ENCODE measurements at places on chromosomes 7 and 10.

DNA sequence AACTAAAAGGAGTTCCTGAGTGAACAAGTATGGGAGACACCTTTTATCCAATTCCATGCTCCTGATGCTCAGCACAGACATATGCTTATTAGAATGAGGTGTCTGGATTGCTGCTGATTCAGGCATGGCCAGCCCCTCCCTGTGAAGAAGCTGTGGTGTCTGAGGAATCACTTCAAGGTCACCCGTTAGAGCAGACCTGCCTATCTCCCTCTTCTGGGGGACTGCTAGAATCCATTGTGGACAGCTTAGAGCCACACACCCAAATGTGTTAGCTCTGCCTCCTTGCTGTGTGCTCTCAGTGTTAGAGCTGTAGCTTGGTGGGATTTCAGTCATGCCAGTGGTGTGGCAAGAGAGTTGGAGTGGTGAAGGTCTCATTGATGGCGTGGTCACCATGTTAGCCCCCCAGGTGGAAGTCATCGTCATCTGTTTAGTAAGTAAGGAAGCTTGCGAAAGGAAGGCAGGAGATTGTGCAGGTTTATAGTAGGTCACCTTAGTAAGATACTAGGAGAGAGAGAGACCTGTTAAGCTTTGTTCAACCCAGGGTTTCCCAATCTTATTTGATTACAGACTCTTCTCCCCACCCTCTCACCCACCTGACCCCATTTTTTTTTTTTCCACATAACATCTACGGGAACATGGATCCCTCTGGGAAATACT lies 12.8 kb downstream of the PRXL2A start:
- DNase-seq: no peak

GRCh38 chr7:79361214-79361613 lies 92.3 kb downstream of the MAGI2 start:
- no peak for DNase-seq

DNA sequence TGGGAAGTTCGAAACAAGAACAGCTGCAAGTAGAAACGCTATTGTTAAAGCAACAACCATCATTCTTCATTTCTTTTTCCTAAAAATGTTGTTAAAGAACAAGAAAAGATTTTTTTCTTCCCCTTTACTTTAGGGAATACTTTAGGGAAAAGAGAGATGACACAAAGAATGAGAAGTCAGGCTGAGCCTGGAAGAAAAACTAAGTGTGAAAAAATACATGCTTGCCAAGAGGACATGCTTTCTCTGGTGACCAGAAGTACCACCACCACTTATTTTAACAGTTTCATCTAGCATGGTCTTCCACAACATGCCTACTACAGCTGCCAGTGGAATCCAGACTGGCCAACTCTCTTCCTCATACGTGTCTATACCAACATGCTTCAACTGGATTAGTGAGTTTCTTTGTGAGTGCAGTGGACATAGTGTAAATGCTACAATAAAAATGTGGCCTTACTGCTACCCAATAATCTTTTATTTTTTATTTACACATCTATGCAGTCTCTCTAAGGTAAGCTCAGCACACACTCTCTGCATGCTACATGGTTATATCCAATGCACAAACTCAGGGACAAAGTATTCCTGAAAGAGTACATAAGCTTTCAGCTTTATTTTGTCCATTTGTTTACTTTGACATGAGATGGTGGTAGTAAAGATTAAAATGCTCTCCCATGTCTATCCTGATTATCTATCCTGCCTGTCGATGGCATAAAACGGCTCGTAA lies 196.2 kb downstream of the TAX1BP1 start:
- DNase-seq: no peak

DNA sequence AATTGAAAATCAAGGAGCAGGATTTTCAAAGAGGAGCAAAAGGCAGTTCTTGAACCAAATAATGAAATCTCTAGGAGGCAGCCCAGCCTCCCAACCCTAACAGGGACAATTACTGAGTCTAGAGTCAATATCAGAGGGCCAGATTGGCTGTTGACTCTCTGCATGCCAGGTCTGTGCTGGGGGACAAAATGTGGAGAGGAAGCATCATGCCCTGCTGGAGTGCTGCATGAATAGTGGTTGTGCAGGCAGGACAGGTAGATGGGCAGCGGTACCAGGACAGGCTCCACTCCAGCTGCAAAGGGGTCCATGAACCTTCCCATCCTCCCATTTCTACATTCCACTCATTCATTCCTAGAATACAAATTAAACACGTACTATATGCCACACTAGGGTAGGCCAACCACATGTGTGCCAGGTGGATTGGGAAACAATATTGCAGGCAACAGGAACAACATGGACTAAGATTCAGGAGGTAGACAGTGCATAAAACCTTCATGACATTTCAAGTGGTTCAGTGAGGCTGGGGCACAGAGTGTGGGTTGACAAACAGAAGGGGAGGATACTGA lies 30.4 kb upstream of the MAT1A start:
- no peak for DNase-seq

DNA sequence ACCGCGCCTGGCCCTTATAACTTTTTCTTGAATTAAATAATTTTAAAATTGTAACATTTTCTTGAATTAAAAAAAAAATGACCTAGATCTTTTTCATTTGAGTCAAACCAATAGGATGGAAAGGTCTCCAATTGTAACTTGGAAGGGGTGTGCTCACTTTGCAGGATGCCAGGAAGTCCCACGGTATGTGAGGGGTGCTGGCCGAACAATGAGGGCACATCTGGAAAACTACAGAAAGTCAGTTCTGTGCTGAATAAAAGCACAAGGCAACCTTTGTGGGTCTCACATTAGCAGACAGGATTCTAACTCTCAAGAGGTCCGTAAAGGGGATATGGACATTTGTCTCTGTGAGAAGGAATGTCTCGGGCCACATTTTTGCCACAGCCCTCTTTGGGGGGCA lies 52.8 kb upstream of the PDLIM1 start:
- DNase-seq: no peak

DNA sequence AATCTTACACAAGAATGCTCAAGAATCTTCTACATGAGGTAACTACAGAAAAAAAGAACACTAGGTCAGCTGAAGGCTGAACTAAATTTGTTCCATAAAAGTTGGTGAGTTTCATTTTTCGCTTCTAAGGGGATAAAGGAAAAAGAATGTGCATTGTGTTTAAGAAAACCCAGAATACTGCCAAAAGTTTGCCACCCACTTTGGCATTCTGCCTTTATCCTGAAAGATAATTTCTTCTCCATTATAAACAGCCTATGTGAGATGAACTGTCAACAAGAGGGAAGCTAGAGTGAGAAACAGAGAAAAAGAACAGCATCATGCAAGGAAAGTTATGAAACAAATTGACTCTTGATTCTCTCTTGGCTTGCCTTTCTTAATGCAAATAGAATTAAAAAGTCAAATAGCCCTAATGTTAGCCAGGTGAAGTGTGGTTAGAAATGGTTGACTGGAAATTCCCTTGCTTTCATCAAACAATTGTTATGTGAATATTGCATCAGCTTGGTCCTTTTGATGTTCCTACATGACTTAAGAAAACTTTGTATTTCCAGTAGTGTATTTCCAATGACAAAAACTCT lies 25.8 kb downstream of the STEAP1 start:
- peak; percentile 40 for DNase-seq

DNA sequence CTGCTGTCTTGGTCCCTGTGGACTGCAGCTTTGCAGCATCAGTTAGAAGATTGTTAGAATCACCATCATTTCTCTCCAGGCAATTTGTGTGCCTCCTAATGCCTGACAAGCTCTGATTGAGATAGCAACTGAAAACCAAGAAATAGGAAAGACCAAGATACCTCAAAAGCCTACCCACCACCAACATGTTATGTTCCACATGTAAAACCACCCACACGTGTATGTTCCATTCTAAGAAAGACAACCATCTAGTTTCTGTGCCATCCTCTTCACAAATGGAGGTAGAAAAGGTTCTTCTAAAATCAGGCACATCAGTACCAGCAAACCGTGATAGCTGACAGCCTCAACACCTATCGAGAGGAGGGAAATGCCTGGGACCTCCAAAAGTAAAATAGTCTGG lies 46.9 kb downstream of the TASOR2 start:
- DNase-seq: no peak

GRCh38 chr10:101301111-101301731 lies 52.7 kb upstream of the BTRC start:
- DNase-seq: peak; percentile 43

GRCh38 chr7:91898240-91898992 lies 17.9 kb upstream of the MTERF1 start:
- no peak for DNase-seq

DNA sequence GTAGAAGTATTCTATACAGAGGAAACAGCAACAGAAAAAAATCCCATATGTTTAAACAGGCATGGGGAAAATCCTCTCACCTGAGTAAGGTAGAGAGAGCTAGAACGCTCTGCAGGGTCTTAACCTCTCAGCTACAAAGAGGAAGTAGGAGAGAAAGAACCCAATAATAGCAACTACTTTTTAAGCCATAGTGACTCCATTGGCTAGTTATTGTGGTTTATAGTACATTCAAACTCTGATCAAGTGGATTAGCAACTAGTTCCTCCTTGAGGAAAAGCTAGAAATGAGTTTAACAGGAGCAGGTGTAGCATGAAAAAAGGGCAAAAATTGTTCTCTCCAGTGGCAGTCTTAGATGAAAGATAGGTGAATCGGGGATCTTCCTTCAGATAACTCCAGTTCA lies 89.7 kb downstream of the HGF start:
- DNase-seq: no peak

- peak; percentile 15 for DNase-seq
Observed at GRCh38 chr7:140564643-140565042, 76.0 kb downstream of the DENND2A start.

DNA sequence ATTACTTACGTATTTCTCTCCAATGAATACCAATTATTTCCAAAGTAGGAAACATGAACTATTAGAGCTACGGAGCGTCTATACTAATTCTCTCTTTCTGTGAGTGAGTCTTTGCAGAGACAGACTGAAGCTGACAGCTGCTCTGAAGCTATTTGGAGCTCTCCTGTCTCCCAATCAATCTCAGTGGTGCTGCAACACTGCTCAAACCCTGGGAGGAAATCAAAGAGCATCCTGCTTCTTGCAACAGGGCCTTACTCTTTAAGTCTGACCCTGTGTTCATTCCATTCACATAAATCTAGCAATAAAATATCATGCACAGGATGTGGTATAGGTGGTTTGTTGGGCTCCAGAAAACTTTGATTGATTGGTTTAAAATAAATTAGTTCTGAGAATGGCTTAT lies 685.7 kb upstream of the IGFBP3 start:
- no peak for DNase-seq

GRCh38 chr10:50312464-50313437 lies 61.4 kb upstream of the ASAH2 start:
- DNase-seq: peak; percentile 88

GRCh38 chr10:110503528-110504110 lies 5.9 kb downstream of the DUSP5 start:
- no peak for DNase-seq

- DNase-seq: no peak
Observed at GRCh38 chr7:53209129-53209528, 173.7 kb downstream of the POM121L12 start.

DNA sequence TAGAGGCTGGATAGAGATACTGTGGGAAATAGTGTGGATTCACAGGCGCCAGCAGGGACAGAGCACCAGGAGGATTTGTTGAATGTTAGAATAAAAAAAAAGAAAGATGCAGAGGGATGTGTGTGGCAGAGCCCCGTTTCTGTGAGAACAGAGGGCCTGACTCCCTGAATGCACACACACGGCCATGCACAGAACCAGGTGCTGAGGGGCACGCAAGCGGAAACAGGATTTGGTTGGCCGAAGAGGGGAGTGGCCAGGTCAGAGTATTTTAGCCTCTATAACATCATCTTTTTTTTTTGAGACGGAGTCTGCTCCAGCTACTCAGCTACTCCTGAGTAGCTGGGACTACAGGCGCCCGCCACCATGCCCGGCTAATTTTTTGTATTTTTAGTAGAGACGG lies 21.9 kb downstream of the IQCE start:
- no peak for DNase-seq

DNA sequence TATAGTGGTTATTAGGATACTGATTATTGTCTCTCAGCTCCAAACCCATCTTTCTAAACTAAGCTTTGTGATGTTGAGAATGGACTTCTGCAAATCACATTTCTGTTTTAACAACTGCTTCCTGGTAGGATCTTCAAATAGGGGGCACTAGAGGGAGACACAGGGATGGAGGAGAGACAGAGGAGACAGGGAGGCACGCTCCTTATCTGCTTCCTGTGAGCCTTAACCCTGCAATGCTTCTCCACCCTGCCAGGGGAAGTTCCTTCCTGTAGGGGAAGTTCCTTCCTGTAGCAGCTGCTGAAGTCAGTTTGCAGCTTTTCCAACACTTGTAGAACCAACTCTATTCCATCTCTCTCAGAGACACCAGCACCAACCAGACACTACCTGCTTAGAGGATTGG lies 847.2 kb downstream of the CCSER2 start:
- DNase-seq: no peak

DNA sequence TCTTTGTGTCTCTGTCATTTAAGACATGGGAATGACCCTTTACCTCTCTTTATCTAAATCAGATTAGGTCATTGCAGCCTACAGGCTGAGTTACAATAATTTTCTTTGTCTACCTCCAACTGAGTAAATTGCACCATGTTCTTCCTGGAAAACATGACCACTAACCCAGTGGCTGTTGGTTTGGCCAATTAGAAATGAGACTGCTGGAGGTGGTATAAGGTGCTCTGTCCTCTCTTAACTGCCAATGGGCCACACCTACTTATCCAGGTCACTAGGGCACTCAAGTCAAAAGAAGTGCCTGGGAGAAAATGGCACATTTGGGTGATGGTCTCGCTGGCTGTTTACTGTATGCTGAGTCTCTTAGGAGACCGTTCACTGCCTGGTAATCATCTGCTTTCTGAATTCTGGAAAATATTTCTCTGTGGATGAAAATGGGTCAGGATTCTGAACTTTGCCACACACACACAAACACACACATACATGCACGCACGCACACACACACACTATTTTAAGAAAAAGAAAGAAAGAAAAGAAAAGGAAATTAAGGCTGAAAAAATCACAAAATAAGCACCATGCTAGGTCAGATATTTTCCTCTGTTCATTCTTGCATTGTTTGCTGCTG lies 16.4 kb downstream of the STAMBPL1 start:
- DNase-seq: peak; percentile 18

Data from fibroblast of mammary gland (primary cell).